ENCODE measurements at places on chromosomes 7 and 10.

GRCh38 chr10:101234333-101234732, 5.1 kb upstream of the LBX1 start:
- no peak for DNase-seq

DNA sequence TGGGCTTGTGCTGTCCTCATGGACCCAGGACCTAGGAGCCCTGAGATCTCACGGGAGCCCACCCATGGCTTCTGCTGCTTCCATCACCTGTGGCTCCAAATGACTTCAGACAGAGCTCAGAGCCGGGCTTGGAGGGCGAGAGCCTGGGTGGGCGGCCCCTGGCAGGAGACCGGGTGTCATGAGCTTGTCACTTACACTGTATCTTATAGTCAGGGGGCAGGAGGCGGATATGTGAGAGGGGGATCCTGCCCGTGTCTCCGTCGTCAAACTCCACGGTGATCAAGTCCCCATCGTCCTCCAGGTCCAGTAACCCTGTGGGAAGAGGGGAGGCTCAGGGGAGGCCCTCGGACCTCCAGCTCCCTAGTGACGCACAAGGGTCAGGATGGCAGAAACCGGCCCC, 33.0 kb downstream of the SLC29A4 start:
- DNase-seq: no peak

GRCh38 chr10:34399013-34399412, 416.1 kb downstream of the PARD3 start:
- no peak for DNase-seq

GRCh38 chr10:124498056-124498455, 36.4 kb downstream of the LHPP start:
- no peak for DNase-seq

DNA sequence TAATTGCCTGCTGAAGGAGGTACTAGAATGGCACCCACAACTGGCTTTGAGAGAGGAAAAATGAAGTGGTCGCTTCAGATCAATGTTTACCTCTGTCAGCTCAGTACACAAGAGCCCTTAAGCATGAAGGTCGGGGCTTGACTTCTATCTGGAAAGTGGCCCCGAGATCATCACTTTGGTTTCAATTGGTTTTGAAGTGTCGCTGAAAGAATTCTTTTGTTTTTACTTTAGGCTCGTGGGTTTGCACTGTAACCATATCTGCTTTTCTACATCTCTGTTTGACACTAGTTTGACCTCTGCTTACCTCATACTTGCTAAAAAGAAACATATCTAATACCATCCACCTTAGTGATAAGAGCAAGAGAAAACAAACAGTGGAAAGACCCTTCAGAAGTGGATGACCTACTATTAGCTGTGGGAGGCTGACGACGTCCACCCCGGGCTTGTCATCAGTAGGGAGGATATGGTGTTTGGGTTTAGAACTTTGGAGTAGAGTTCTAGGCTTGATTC, 361.8 kb downstream of the GATA3 start:
- no peak for DNase-seq

DNA sequence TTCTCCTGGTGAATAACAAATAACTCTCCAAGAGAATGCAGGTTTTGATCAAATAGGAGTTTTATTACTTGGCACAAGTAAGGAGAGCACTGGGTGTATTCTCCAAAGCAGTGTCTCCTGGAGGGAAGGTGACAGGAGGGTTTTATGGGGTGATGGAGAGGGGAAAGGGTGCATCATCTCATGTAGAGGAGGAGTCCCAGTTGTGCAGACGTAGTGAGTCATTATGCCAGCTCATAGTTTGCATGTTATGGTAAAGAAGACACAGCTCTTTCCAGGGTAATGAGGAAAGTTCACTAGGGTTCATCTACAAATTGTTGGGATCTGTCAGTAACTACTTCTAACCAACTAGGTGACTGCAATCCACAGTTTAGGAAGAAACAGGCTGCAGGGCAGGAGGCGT, 347.9 kb upstream of the MEOX2 start:
- DNase-seq: peak; percentile 66

GRCh38 chr10:117610321-117610720, 67.8 kb downstream of the EMX2 start:
- DNase-seq: no peak

DNA sequence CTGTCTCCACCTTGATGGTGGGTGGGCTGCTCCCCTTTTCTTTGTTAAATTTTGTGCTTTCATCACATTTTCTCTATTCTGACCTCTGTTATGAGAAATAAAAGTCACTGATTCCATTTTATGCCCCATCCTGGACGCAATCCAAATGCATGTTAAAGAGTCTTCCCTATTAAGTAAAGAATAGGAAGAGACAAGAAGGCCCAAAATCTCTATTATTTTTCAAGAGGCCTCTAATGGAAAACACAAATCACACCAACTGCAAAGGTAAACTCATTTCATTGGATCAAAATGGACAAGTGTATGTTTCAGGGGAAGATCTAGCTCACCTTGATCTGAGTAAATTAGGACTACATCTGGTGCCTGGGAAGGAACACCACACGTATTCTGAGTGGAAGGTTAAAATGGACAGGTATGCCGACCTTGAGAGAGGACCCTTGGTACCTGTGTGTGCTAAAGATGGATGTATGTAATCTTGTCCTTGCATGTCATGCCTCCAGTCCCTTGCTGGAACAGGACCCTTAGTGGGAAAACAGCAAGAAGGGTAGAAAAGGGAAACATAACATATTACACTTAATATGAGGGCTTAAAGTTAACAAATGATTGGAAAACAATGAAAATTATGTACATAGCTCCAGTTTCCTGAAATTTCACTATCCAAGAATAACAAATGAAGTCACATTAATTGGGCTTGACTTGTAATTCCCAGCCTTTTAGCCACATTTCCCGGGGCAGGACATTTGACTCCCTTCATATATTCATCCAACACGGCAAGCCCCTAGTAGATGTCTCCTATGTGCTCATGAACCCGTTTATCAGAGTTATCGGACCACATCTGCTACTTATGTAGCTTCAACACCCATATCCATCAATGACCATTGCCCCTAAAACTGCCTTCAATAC, 7.6 kb downstream of the IFIT2 start:
- DNase-seq: no peak

GRCh38 chr10:86968994-86969355, 693 bp downstream of the ADIRF start:
- no peak for DNase-seq

DNA sequence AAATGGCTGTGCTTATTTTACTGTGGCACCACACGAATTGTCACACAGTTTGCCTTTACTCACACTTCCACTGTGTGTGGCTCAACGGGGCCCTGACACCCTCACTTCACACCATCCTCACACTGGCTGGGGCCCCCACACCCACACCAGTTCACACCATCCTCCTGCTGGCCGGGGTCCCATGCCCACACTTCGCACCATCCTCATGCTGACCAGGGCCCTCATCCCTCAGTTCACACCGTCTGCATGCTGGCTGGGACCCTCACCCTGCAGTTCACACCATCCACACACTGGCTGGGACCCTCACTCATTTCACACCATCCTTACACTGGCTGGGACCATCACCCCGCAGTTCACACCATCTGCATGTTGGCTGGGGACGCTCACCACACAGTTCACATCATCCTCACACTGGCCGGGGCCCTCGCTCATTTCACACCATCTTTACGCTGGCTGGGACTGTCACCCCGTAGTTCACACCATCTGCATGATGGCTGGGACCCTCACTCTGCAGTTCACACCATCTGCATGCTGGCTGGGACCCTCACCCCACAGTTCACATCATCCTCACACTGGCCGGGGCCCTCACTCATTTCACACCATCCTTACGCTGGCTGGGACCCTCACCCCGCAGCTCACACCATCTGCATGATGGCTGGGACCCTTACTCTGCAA, 36.0 kb downstream of the BRI3 start:
- no peak for DNase-seq

GRCh38 chr10:103470761-103471653, 8.0 kb downstream of the CALHM3 start:
- no peak for DNase-seq

DNA sequence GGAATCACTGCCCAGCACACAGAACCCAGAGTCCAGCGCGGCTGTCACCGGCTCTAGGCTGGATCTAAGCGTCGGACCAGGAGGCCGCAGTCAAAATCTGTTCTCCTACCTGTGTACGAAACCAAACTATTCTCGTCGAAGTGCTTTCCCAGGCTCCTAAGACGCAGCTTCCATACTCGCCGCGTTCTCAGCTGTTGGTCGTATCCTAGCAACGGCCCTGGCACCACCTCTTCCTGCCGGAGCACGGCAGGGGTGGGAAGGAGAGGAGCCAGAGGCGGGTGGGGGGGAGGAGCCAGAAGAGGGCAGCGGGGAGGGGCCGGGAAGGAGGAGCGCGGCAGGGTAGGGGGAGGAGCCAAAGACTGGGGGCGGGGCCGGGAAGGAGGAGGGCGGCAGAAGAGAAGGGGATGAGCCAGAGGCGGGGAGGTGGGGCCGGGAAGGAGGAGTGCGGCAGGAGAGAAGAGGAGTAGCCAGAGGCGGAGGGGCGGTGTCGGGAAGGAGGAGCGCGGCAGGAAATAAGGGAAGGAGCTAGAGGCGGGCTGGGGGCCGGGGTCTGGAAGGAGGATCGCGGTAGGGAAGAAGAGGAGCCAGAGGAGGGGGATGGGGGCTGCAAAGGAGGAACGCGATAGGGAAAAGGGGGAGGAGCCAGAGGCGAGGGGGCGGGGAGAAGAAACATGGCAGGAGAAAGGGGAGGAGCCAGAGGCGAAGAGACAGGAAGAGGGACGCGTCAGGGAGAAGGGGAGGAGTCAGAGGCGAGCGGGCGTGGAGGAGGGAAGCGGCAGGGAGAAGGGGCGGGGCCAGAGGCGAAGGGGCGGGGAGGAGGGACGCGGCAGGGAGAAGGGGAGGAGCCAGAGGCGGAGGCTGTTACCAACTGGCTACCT, at the start of gene IQUB:
IQUB (minus strand) TSS at position 213 of the 878 bp plus-strand sequence. CDS start 22,255 bp downstream, outside the sequence.
- peak; percentile 95 for DNase-seq

- DNase-seq: no peak
These were observed 732.1 kb upstream of the POT1 start for GRCh38 chr7:125661677-125662076.

DNA sequence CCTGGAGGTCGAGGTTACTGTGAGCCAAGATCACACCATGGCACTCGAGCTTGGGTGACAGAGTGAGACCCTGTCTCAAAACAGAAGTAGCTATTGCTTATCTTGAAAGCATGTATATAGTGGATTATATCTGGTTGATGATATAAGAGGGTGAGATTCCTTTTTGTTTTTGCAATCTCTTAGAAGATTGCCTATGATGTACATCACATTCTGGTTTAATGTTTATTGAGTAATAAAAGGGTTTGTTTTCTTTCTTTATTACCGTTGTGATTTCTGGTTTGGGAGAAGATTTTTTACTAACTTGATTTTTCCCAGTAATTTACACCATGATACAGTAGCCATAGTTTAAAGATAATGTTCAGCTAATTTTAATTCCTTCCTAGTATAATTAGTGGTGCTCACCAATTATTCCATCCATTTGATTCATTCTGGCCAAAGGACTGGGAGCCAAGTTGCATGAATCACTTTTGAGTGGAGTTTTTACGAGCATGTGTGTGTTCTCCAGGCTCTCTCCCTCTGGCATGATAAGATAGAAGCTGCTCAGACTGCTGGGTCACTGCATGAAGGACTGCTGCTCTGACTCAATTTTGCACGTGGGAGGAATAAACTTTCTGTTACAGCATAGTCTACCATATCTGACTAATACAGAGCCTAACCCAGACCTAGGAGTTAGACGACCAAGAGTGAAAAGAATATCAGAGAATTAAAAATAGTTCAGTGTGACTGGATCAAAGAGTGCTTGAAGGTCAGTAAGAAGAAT, 13.5 kb upstream of the TSPAN13 start:
- DNase-seq: peak; percentile 98

DNA sequence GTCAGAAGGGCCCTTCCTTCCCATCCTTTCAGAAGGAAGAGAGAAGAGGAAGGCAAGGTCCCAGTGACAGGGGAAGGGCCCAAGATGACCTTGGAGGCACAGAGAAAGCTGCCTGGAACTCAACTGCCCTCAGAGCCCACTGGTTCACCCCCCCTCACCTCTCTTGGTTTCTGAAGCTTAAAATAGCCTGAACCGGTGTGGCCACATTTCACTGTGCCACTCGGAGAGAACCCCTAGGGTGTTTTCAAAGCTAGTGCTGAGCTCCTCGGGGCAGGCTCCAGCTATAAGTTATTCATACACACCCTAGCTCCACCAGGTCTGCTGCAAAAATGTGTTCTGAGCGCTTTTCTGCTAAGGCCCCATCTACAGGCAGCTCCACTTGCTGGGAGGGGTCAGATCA, 60.9 kb upstream of the ADRB1 start:
- no peak for DNase-seq

GRCh38 chr7:20280475-20281351, 50.0 kb upstream of the ITGB8 start:
- DNase-seq: peak; percentile 67

- DNase-seq: no peak
These were observed 35.6 kb downstream of the SRPK2 start for GRCh38 chr7:105352901-105353668.

DNA sequence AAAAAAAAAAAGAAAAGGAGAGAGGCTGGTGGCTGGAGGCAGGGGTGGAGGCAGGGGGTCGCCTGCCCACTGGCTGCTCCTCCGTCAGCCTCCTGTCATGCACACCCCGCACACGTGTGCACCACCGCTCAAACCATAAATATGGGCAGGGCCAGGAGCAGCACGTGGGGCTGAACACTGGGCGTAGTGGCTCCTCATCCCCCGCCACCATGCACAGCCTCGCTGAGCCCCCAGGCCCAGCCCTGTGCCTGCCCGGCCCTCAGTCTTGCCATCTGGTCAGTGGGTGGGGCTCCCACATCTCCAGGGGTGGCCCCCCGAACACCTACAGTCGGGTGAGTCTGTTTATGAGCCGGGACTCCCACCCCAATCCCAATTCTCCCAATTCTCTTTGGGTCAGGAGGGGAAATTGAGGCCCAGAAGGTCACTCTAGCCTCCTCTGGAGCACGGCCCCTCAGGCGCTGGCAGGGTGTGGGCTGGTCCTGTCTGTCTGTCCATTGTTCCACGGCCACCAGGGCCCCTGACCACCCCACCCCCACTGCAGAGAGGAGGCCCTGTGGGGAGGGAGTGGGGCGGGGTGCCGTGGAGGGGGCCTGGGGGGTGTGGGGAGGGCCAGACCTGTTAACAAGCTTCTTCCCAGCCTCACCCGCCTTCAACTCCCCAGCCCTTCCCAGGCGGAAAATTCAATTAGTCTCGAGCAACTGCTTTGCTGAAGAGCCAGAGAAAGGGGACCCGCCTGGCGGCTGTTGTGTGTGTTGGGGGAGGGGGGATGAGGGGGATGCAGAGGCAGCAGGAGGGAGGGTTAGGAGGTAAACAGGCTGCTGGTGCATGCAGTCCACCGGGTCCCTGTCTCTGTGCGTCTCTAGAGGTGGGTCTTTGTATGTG, 19.5 kb upstream of the GRIFIN start:
- no peak for DNase-seq

DNA sequence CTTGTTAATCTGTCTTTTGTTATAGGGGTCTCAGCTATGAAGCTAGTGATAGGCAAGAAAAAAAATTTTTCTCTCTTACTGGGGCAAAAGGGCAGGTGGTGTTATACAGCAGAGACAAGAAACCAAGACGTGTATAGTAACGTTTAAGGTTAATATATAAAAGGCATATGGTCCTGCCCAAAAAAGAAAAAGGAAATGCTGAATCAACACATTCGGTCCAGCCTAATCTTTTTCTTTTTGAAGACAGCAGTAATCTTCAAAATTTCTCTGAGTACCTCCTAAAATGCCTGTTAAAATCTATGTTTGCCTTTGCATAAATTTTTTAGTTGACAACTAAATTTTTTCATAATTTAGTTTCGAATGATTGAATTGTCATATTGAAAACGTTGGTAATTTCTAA, 54.5 kb downstream of the P4HA1 start:
- DNase-seq: no peak
